Stimulated activated CD8-positive, alpha-beta memory T cell treated with anti-CD3 and anti-CD28 coated beads, Interleukin-2, amount 100 ng/mL, for 1 hour (primary cell): ENCODE measurements at places on chromosomes 7 and 10.

GRCh38 chr7:142711746-142712616, 37.3 kb upstream of the PRSS1 start:
- DNase-seq: no peak

DNA sequence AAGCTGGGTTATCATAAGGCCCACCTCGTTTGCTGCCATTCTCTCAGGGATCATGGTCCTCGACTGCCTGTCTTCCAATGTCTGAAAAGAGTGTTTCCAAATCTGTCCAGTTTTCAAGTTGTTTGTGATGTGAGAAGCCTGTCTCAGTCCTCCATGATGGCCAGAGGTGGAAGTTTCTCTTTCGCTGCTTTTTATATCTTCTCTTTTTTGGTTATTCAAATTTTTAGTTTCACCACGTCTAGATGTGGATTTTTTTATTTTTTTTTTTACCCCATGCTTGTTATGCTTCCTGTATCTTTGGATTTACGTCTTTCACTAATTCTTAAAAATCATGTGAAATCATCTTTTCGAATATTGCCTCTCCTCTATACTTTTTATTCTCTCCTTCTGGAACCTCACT, 6.1 kb upstream of the RBM33 start:
- DNase-seq: no peak

- DNase-seq: no peak
Measured at GRCh38 chr7:139829775-139830117, 682 bp downstream of the TBXAS1 start.

DNA sequence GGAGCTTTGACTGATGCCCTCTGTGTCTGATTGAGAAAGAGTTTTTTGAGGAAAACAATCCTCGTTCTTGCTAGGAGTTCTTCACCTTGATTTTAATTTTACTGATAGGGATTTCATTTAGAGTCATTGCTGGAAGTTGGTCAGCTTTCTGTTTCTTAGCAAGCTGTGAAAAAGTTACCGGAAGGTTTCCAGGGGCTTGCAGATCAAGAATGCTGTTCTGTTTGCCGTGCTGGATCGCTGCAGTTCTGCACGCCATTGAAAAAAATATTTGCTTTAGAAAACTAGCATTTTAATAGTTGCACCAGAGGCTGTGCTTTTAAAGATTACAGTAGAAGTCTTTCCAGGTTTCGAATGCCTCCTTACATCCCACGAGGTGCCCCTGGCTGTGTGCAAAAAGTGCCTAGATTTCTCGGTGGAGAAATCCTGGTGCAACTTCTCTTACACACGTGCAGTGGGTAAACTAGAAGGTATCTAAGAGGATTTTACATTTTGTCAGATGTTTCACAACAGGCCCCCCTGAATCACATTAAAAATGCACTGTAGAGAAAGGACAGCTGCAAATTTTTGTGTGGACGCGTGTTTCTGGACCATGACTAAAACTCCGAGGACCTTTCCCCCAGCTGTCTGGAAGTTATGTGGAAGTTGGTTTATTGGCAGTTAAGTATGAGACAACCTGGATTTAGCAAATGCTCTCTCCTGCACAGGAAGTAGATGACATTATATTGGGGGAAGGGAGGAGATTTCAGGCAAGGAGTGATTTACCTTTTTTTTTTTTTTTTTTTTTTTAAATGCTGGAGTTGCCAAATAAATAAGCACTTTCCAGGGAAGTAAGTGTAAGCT, 5.8 kb downstream of the TCF7L2 start:
- DNase-seq: no peak

DNA sequence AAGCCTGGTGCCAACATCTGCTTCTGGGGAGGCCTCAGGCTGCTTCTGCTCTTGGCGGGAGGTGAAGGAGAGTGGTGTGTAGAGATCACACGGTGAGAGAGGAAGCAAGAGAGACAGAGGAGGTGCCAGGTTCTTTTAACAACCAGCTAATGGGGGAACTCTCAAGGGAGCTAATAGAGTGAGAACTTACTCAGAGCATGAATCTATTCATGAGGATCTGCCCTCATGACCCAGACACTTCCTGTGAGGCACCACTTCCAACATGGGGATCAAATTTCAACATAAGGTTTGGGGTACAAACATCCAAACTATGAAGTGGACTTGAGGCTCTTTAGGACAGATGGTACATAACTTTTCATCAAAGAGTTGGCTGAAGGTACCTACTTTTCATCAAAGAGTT, 5.1 kb upstream of the ZNF32 start:
- no peak for DNase-seq

- DNase-seq: peak; percentile 41
Measured at GRCh38 chr7:50393547-50394252, 56.5 kb downstream of the FIGNL1 start.

- no peak for DNase-seq
Measured at GRCh38 chr7:17772581-17773288, 167.6 kb downstream of the SNX13 start.

DNA sequence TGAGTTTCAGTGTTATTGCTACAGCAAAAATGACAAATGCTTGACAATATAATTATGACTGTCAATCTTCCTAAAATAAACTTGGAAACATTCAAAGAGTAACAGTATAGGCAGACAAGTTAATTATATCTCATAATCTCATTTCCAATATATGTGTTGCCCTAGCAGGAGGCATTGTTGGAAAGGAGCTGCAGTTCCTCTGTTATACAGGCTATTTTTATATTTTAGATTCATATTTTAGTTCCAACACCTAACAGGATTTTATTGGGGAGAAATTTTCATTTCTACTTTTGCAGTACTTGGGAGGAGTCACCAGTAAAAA, 19.3 kb downstream of the VOPP1 start:
- DNase-seq: no peak

DNA sequence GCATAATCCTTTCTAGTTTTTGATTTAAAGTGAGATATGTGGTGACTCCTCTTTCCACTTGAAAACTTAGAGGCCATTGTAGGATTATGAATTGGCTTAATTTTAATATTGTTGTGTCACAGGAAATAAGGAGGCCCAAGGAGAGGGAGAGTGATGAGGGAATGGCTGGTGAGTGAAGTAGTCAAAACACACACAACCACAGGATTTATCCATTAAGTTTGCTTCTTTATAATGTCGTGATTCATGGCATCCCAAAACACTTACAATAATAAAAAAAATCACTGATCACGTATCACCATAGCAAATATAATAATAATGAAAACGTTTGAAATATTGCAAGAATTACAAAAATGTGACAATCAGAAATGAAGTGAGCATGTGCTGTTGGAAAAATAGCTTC, 1215.5 kb upstream of the LRRTM3 start:
- no peak for DNase-seq

DNA sequence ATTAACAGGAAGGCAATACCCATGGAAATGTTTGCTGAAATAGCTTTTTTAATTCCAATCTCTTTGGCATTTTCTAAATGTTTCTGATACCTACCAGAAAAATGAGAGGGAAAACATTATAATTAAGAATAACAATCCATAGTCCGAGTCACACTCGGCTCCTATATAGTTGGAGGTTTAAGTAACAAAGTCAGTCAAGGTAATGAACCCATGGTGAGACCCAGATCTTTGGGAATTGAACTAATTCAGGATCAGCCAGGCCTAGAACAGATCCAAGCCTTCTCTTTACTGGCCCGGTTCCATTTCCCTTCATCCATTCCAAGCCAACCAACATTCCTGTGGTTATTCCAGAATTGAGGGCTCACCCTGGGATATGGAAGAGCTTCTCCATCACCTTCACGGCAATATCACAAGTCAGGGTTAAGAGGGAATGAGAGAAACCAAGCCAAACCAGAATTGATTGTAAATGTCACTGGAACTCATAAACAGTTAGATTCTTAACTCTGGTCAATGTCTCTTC, 28.3 kb downstream of the ABCB4 start:
- DNase-seq: no peak

DNA sequence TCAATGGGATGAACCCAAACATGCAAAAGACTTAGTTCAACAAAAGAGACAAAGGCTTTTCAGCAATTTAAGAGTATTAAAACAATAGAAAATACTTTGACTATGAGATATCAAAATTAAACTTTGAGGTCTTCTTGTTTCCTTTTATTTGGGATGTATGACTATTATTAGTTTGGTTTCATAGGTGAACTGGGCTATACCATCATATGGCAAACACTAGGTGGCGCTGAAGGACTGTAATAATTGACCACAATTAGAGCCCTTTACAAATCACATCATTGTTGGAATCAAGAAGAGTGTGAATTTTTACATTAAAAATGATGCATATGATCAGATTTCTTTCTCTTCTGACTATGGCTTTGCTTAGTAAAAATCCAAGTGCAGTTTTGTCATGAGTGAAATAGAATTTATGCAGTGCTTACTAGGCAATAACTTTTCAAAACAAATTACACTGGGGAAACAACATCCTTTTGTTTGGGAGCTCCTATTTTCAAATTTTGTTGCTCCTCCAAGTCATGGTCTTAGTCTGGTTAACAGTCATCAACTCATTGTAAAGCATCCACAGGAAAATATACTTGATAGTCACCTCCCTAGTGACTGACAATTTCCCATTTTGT, 14.7 kb upstream of the NXPH1 start:
- DNase-seq: peak; percentile 28

GRCh38 chr7:20797042-20797461, 10.4 kb upstream of the SP8 start:
- no peak for DNase-seq

DNA sequence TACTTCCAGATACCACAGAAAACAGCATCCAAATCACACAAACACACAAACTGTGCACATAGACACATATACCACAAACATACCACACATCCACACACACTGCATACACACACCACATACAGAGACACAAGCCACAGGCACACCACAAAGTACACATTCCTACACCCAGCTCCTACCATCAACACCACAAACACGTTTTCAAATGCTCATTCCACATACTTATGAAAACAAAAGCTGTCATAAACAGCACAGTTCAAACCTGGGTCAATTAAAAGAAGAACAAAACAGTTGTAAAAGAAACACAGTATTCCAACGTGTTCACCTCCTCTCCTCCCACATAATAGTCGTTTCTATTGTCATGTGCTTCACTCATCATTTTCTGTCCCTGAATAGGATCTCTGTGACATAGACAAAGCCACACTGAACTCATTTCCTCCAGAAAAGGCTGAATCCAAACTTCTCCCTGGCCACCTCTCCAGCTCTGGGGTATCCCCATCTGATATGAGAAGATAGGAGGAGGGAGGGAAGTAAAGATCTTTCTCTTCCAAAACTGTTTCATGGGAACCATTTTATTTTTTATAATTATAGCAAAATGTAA, 89.2 kb downstream of the CXCL12 start:
- no peak for DNase-seq

DNA sequence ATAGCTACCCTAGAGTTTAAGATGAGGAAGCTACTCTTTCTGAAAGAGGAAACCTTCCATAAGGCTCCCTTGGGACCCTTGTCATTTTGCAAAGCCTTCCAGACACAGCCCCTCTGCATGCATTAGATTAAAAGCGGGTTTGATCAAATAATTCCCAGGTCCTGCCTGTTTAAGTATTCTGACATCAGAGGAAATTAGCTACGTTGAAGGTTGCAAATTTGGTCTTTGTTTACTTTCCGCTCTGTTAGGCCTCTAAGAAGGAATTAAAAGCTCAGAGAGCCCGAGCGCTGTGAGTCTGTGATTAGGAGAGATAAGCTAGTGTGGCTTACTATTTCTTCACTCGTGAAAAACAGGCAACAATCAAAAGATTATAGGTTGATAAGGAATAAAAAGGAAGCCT, 1.4 kb upstream of the THSD7A start:
- DNase-seq: no peak

GRCh38 chr10:133072196-133072595, 15.5 kb upstream of the ADGRA1 start:
- DNase-seq: no peak

DNA sequence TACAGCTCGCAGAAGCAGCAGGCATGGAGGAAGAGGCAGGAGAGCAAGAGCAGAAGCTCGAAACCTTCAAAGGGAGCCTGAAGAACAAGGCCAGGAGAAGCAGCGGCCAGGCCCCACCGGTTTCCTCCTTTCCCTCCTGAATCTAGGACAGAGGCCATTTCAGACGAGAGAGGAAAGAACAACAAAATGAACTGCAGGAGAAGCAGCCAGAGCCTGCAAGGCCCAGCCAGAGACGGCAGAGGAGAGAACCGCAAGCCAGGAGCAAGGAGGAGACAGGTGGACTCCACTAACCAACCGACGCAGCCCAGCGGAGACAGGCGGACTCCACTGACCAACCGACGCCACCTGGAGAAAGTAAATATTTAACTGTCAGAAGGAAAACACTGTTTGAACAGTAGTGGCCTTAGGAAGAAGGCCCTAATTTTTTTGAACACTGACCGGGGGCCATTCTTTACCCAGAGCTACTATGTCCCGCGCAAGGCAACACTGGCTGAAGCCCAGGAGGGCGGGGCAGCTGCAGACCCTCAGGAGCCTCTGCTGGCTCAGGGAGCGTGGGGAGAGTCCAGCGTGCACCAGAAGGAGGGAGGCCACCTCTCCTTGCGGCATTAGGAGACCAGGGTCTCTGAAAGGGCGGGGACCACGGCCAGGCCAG, 559.2 kb downstream of the PTPRN2 start:
- DNase-seq: no peak

- no peak for DNase-seq
Measured at GRCh38 chr10:119217401-119217800, 10.0 kb downstream of the GRK5 start.

DNA sequence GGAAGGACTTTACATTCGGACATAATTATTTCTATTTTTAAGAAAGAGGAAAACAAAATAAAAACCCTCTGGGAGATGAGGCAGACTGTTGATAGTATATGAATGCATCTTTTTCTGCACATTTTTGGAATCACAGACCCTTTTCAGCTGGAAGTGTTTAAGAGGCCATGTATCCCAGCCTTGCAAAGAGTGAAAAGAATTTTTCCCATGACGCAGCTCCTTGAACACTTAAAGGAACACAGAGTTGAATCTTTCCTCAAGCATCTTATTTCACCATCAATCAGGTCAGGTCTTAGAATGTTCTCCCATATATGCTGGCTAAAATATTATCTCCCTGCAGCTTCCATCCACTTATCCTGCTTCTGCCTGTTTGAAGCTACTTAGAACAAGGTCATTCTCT, 45.9 kb upstream of the PAPSS2 start:
- no peak for DNase-seq

DNA sequence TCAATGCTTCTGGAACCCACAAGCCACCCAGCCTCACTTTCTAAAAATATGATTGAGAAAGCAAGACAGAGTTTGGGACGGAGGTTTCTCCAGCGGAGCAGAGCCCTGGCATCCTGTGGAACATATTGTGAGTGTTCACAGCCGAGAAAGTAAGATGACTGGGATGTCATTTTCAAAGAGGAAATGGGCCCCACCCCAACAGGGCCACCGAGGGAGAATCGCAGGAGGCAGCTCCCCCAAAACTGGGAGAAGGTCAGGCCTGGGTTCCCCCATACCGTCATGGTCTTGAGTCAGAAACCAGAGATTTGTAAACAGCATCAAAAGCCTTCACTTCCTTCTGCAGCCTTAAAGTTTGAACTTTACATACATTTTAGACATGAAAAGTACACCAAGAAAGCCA, 560.0 kb downstream of the PTPRN2 start:
- DNase-seq: no peak

DNA sequence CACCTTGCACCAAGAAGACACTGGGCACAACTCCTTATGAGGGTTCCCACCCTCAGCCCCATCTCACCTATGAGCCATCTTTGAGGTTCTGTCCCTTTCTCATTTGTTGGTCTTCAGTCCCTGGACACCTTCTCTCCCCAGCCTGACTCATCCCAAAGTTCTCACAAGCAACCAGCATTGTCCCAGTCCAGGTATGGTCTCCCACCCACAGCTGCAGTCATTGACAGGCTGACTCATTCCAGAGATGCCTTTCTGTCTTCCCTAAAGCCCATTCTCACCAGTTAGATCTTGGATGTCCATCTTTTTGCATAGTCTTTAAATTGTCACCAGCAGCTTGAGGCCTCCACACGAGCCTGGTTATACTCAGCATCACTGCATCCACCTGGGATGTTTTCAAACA, 26.7 kb upstream of the BMPR1A start:
- no peak for DNase-seq
